ENCODE measurements at places on chromosomes 1 and 21.

DNA sequence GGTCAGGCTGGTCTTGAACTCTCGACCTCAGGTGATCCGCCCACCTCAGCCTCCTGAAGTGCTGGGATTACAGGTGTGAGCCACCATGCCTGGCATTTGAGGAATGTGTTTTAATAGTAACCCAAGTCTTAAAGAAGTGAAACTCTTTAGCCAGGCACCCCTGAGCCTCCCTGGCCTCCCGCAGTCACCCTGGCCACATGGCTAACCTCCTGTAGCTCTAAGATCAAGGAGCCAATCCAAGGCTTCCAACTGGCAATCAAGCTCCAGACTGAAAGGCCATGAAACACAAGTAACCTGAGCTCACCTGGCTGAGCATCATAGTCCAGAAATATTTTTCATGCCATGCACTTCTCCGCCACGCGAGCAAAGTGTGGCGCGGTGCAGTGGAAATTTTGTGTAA is 84.3 kb downstream of the LTN1 start:
- DNase-seq, result no peak

DNA sequence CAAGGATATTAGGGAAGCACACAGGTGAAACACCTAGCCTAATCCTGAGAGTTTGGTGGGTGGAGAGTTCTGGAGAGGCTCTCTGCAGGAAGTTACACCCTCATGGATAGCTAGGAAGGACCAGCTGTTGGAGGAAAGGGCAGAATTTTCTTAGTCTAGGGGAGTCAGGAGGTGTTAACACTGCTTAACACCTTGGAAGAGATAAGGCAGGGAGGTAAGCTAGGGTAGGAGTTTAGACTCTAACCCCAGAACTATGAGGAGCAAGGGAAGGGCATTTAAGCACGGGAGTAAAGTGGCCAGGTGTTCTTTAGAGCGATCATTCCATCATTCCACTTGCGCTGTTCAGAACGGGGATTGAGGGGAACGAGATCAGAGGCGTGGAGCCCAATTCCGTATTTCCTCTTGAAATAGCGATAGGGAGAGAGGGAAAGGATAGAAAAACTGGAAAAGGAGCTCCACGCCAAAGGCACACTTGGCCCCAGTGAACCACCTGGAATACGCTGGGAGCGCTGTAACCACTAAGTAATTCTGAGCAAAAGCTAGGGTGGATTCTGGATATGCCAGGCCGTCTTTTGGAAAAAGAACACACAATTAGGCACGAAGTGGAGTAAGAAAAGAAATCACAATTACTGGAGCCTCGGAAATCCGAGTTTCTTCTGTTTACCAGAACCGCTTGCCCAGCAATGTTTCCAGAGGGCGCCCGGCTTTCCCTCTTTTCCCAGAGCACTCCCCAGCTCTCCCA is 1.5 kb upstream of the GPR137B start:
- DNase-seq, result no peak

DNA sequence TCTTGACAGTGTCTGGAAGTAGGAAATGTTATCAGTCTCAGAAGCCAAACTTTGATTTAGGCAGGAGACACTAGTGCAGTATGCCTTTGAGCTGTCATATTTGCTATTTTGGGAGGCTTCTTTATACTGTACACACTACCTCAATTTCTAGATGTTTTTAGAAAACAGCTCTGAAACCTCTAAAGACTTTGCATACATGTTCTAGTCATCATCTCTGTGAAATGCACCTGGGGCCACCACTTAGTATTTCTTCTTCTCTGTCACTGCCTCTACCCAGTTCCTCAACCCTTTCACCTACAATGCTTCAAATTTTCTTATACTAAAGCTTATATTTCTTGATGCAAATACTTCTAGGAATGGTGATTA is 29.1 kb upstream of the PLA2G4A start:
- DNase-seq, result no peak

DNA sequence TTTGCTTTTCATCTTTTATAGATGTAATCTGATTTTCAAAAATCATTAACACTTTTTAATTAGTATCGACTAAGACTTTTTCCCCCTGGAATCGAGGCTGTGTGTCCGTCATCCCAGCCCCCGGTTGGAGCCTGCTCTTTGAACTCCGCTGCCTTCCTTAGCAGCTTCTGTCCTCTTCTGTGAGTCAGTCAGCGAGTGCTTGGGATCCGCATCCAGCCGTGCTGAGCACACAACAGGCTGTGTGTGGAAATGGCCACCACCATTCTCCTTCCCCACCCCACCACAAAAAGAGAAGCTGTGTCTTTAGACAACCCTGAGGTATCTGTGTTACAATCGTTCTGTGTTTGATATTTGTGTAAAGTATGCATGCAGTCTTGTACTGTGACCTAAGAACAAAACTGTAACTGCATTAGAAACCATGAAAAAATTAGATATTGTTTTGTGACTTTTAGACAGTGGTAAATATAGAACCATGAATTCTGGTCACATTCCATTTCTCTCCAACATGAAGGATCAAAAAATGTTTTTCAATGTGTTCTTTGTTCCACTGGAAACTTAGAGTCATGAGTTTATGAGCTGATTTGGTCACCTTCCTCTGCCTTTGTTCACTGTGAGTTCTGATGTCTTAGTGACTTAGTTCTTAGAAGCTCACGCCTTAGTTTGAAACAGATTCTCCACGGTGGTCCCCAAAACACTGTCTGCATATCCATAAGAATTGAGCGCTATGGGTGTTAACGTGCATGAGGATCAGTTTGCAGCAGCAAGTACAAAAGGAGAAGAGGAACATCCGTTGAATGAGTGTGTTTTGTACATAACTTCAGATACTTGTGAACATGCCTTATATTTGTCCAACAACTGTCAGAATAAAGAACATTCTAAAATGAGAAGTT is 64.7 kb downstream of the VPS26C start:
- no peak for DNase-seq

- DNase-seq, result peak; percentile 35
These were observed 271.6 kb downstream of the TM2D1 start for GRCh38 chr1:61453111-61453961.

DNA sequence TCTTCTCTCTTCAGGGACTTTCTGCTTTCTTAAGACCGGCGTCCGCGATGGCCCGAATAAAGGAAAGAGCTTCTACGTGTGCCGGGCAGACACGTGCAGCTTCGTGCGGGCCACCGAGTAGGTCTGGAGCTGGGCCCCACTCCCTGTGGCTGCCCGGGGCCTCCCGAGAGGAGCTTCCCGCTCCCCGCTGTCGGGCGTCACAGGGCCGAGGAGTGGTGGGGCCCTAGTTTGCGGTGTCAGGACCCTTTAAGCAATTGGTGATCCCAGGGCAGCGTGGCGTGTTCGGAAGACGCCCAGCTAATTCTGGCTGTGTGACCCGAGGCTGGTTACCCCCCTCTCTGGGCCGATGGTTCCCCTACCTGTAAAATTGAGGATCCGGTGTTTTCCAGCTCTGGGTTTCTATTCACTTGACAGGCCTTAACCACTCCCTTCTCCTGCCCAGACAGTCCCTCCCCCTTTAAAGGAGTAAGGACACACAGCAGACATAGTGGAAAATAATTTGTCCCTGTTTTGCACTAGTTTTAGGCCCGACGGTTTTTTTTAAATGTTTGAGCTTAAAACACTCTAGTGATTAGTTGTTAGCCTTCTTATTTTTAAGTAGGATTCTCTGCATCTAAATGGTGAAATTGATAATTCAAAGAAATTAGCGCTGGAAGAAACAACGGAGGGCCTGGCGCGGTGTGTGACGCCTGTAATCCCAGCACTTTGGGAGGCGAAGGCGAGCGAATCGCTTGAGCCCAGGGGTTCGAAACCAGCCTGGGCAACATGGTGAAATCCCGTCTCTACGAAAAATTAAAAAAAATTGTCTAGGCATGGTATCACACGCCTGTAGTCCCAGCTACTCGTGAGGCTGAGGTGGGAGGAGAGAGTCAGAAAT is 553 bp downstream of the TTF2 start:
- DNase-seq, result no peak

- no peak for DNase-seq
These were observed 306.7 kb downstream of the NPHP4 start for GRCh38 chr1:5685446-5686040.

DNA sequence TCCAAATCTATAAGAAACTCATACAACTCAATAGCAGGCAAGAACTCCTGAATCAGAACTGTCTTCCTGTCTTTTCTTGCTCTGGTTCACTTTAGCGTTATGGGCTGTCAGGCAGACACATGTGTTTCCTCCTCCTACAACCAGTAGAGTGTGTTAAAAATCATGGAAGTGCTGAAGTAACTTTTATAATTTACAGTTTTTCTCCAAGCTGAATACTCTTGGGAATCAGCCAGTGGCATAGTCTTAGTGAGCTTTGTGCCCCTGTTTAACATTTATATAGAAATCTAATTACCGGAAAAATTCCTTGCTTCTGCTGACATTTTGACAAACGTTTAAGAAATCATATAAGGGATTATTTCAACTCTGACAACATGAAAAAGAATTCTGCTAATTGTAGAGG is 113.1 kb upstream of the RGS18 start:
- no peak for DNase-seq

GRCh38 chr1:32901823-32902534 is 790 bp upstream of the TMEM54 start:
- no peak for DNase-seq

GRCh38 chr1:209057901-209058300 is 525.6 kb upstream of the CAMK1G start:
- no peak for DNase-seq

DNA sequence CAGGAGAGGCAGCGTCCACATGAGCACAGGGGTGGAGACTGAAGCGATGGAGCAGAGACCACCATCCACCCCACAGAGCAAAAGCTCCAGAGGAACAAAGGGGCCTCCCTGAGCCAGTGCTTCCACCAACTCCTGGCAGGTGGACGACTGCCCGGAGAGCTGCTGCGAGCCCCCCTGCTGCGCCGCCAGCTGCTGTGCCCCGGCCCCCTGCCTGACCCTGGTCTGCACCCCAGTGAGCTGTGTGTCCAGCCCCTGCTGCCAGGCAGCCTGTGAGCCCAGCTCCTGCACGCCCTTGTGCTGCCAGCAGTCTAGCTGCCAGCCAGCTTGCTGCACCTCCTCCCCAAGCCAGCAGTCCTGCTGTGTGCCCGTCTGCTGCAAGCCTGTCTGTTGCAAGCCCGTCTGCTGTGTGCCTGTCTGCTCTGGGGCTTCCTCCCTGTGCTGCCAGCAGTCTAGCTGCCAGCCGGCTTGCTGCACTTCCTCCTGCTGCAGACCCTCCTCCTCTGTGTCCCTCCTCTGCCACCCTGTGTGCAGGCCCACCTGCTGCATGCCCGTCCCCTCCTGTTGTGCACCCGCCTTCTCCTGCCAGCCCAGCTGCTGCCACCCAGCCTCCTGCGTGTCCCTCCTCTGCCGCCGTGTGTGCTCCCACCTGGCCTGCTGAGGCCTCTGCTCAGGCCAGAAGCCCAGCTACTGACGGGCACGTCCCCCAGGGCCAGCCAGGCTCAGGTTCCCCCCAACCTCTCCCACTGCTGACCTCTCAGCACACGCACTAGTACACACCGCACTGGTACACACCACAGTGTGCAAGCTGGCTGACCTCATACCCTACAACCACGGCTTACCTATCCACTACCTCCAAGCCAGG is 5.4 kb downstream of the KRTAP10-12 start:
- DNase-seq, result no peak

- DNase-seq, result no peak
These were observed 34.4 kb downstream of the MRPL39 start for GRCh38 chr21:25572861-25573310.
